ENCODE measurements at places on chromosomes 4 and X. TPM values are rescaled to one million over a fixed set of nuclear protein-coding genes. Genes with fewer than 3 reads are reported as not detected.

Gene USO1
- total RNA-seq: 80.7 TPM

DNA sequence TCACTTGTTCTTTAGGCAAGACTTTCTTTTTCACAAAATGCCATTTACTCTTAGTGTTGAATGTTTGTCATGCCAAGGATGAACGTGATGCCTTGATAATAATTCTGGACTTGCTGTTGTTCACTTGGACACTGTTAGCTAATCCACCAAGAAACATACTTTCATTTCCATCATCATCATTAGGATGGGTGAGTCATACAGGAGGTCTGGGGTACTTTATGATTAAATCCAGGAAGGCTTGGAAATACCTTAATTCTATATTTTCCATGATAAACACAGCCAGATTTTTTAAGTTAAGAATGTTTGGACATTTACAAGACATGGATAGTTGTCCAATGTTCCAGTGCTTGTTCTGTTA lies 260.7 kb upstream of the GIMD1 start:
- DNase-seq: no peak

Gene FGFRL1
- 4.8 TPM for total RNA-seq

DNA sequence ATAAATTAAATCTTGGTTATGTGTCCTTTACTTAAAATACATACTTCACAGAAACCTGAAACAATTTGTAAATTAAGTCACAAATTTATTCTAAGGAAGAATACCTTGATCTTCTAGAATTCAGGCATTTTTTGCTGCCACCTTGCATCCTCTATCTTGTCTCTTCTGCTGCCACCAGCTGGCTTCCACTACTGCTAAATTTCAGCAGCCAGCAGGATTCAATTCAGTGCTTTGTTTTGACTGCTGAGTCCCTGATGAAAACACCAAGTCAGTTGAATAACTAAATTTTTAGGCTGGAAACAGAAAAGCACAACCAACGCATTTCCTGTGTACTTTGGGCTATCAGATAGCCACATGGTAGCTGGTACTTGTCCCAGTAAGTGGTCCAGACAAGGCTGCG lies 2.4 kb upstream of the MBTPS2 start:
- DNase-seq: peak; percentile 65

Gene SPACA5
- not detected for total RNA-seq

GRCh38 chr4:14631806-14632440 lies 370.4 kb upstream of the CPEB2 start:
- DNase-seq: no peak

All from SK-MEL-5 (cell line).